Occipital lobe (tissue), 3 donors: ENCODE measurements at places on chromosomes 2 and 18. TPM values are rescaled to one million over a fixed set of nuclear protein-coding genes. Genes with fewer than 3 reads are reported as not detected.

The RBM44 gene
- 5.1 TPM for total RNA-seq

The C1QL2 gene
- 1.6 TPM for total RNA-seq

The DSG2 gene
- total RNA-seq: 3.3 TPM

The MBP gene
- 5.8 TPM for total RNA-seq

The SMYD1 gene
- not detected for total RNA-seq

The FER1L5 gene
- total RNA-seq: 0.47 TPM

DNA sequence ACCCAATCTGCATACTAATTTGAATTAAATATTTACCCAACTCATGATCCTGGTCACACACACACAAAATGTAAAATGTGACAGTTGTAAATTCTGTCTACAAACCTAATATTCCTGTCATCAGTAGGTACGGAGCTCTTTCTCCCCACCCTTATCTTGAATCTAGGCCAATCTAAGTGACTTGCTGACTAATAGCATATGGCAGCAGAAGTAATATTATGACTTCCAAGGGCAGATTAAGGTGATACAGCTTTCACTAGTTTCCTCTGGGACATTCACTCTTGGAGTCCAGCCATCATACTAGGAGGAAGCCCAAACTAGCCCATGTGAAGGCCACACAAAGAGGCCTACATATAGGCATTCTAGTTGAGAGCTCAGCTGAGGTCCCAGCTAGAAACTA is 89.4 kb downstream of the TMEM131 start:
- DNase-seq: no peak

GRCh38 chr18:59604877-59605276 is 92.3 kb downstream of the CCBE1 start:
- no peak for DNase-seq

GRCh38 chr2:182359027-182359989 is 67.5 kb downstream of the PDE1A start:
- no peak for DNase-seq

GRCh38 chr2:119826370-119826961 is 66.7 kb downstream of the PTPN4 start:
- no peak for DNase-seq

DNA sequence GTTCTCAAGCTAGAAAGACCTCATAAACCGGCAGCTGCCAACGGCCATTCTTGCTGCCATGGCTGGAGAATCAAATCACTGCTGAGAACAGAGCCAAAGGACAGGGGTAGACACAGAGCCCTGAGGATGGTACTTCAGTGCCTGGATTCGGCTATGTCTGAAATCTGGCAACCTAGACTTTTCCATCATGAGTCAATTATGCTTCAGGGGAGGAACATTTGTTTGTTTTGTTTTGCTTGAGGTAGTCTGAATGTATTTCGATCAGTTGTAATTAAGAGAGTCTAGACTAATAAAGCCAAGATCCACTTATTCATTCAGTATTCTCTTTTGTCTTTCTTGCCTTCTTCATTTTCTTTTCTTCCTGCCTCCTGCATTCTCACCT is 122.8 kb upstream of the SH3BP4 start:
- no peak for DNase-seq

DNA sequence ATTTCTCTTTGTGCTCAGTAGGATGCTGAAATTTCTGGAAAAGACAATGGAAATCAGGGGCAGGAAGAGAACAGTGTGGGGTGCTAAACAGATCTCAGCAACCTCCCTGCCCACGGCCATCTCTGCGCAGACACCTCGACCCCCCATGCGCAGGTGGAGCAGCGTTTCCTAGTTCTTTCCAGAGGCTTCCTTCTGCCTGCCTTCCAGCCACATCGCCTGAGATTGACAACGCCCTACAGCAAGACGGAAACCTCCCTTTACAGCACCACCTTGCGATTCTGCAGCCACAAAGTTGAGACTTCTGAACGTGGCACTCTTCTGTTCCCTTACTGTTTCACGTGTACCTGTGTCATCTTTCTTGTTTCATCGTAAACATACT is 31.4 kb upstream of the CASP8 start:
- no peak for DNase-seq

DNA sequence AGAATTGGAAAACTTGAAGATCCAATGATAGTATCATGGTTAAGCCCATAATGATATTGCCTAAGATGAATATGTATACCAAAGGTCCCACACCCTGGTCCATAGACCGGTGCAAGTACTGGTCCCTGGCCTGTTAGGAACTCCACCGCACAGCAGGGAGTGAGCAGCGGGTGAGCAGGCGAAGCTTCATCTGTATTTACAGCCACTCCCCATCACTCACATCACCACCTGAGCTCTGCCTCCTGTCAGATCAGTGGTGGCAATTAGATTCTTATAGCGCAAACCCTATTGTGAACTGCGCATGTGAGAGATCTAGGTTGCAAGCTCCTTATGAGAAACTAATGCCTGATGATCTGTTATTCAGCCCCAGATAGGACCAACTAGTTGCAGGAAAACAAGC is 402.4 kb downstream of the EPHA4 start:
- DNase-seq: no peak

GRCh38 chr2:29273004-29273684 is 157.9 kb downstream of the CLIP4 start:
- no peak for DNase-seq

- no peak for DNase-seq
These were observed 2.1 kb downstream of the TTC39C start for GRCh38 chr18:24016643-24017042.

DNA sequence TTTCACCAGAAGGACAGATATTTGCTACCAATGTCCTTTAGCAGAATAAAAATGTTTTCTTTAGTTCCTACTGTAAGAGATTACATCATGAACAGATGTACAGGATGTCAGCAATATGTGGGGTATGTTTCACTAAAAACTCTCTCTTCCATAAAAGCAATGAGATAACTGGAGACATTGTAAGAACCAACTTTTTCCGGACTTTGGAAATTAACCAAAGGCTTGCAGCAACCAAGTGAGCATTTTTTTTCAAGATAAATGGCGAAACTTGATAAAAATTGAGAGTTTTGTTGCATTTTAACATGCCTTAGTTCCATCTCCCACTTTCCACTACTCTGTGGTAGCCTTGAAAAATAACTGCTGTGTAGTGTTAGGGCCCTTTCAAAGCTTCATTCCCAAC is 429.8 kb upstream of the CDH2 start:
- no peak for DNase-seq

DNA sequence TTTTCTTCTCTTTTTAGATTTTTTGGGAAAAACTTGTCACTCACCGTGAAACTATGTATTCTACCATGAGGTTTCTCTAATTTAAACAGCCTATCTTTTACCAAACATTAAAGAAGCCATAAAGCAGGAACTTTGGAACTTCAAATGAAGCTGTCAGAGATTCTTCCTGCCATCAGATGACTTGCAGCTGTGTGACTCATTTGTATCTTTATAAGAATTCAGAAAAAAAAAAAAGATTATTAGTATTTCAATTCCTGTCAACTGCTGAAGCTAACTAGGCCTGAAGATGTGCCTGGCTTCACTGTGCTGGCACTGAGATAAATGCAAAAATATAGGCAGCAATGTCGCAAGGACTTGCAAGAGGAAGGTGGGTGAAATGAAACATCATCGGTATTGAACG is 1399.1 kb upstream of the PIK3C3 start:
- no peak for DNase-seq

- no peak for DNase-seq
These were observed 25.1 kb upstream of the ME2 start for GRCh38 chr18:50853863-50854271.

GRCh38 chr2:232245111-232245510 is 133.4 kb upstream of the ALPP start:
- no peak for DNase-seq

DNA sequence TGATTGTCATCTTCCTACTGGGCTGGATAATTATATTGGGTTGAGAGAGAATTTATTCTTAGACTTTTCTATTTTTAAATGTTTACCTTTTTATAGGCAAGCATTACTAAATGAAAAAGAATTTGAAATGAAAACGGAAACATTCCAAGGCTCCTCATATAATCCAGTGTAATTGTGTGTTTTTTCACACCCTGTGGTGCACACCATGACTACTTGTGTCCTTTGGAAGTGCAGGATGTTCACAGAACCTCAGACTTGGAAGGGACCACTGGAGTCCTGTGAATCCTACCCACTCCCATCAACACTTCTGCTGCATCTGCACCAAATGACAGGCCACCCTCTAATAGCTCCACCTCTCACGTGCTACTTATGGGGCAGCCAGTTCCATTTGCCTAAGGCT is 48.0 kb downstream of the NAT8 start:
- DNase-seq: no peak

DNA sequence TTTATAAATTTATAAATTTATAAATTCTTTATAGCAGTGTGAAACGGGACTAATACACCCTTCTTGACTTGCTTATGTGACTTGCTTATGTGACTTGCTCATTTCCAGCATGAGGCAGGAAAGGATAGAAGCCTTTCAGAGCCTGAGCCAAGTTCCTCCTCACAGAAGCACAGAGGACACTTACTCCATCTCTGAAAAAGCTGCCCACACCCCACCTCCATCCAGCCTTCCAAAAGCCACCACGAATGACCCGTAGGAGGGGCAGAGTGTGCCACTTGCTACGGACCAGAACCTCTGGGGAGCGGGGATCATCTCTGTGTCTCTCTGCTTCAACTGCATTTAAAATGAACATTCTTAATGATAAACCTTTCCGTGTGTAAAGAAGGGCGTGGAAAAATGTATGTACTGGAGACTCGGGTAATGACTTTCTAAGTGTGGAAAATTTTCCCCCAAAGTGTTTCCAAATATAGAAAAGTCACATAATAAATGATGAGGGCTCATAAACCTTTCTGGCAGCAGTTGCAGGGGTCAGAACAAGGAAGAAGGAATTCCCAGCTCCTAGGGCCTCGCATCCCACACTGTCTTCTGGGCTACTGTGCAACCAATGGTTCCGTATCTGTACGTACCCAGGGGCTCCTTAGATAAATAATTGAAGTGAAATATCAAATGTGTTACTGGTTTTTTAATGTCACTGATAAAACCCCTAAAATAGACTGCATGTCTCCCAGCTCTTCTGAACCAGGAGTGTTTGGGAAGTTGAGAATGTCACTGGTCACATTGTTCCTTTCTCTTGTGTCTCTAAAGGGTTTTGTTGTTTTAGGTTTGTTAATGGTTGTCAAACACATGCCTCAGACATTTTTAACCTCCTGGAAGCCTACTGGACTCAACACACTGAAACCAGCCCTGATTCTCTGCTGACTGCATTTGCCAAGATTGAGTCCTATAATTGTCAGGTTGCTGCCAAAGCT is 104.5 kb upstream of the LTBP1 start:
- no peak for DNase-seq

DNA sequence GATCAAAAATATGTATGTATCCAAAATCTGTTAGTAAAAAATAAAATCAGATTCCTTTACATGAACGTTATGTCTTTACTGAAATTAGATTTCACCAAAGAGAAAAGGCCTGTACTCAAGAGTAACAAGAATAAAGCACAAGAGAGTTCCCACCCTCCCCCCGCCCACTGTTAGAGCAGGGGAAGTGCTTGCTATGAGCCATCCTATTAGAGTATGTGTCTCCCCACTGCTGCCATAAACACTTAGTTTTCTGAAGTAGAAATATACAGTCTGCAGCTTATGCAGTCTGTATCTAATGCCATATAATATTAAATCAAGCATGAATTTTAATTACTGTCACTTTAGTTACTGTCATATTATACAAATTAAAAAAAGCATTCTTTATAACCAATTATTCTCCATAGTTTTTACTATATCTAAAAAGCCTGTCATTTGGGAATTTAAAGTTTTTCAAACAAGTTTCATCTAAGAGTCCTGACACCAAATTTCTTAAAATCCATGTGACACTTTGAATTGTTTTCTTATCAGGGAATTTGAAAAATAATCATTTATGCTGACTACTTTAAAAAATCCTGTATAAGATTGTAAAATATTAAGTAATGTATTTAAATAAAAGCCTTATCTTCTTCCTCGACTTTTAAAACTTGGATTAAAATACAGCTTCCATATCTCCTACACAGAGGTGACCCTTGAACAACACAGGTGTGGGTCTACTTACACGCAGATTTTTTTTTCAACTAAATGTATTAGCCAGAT is 51.8 kb upstream of the GPR75 start:
- DNase-seq: no peak

DNA sequence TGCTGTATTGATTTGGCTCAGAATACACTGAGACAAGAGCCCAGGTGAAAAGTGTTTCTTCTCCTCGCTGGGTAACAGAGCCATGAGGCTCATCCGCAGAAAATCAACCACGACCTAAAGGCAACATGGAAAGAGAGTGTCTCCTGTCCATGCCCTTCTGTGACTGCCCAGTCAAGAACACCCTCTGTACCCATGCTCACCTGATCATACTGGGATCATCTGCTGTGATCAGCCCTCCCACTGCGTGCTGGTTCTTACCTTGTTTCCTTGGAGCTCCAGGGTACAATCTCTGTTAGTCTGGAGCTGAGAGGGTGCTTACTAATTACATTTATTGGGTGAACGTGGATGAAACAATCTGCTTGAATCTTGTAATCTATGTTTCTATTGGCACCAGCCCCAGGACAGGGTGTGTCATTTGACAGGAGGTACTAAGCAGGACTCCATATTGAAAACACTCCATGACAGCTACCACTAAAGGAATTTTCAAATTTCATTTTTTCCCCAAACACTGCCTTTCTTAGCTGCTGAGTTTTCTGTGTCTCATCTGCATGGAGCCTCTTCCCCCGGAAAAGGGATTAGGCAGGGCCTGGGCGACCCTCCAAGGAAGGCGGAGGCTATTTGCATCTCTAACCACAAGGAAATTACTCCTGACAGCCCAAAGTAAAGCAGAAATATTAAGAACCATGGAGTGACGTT is 39.7 kb upstream of the GRP start:
- DNase-seq: no peak

DNA sequence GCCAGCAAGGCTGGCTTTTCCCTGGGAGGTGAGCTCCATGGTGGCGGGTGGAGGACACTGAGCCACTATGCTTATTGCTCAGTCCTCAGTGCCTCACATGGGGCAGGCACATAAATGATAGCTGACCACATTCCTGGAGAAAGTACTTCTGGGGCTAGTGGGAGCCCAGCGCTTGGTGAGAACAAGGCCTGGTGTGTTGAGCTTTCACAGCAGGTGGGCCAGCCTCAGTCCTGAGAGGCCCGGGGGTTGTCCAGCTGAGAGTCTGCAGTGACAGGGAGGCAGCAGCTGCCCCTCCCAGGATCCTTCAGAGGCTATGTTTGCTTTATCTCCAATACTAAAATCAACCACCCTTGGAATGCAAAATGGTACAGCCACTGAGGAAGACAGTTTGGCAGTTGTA is 217.7 kb downstream of the ZBTB7C start:
- DNase-seq: no peak

DNA sequence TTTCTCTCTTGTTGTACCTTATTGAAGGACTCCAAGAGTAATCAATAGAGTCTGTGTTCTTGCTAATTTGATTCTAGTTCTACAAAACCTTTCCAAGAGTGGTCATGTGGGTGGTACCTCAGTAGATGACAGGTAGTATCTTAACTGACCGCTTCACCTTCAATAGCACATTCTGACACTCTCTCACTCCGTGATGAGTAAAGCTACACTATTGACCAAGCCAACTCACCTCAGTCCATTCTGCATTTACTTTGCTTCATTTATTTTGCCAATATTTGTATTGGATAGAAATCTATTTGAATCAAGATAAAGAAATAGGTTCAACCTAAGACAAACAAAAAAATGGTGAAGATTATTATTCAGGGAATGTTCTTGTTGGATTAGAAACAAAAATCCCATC is 1869.6 kb upstream of the CELF4 start:
- DNase-seq: no peak

- no peak for DNase-seq
These were observed 56.4 kb downstream of the STK25 start for GRCh38 chr2:241451840-241452506.
